ENCODE measurements at places on chromosomes 7 and 10.
A peak's percentile ranks its signal among the peaks of the same experiment; 100 is the strongest.

GRCh38 chr7:116786791-116787443 lies 75.5 kb upstream of the CAPZA2 start:
- peak; percentile 27 for DNase-seq

DNA sequence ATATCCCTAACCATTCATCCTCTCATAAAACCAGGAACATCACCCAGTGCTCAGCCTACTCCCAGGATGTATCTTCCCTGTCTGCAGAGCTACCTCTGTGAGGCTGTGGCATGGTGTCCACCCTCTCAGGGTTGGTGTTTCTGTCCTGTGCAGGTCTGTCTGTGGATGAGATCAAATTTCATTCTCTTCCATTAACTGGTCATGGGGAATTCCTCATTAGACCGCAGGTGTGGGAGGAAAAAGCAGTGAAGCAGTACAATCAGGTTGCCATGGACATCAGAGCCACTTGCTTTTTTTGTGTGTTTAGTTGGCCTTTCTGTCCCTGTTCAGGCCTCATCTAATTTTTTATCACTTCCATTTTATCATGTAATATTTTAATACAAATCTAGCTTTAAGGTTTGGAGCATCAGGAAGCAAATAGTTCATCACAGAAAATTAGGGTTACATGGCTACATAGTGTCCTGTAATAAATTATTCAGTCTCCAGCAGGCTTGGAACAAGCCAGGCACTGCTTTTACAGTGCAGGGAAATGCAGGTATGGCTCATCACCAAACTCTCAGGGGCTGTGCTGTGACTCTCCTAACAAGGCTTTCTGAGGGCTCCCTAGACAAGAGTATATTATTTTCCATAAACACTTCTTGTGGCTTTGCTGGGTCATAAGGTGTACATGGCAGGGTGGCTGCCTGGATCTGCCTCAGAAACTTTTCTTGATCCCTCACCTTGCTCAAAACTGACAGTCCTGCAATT lies 594.9 kb upstream of the IGFBP3 start:
- DNase-seq, result no peak

DNA sequence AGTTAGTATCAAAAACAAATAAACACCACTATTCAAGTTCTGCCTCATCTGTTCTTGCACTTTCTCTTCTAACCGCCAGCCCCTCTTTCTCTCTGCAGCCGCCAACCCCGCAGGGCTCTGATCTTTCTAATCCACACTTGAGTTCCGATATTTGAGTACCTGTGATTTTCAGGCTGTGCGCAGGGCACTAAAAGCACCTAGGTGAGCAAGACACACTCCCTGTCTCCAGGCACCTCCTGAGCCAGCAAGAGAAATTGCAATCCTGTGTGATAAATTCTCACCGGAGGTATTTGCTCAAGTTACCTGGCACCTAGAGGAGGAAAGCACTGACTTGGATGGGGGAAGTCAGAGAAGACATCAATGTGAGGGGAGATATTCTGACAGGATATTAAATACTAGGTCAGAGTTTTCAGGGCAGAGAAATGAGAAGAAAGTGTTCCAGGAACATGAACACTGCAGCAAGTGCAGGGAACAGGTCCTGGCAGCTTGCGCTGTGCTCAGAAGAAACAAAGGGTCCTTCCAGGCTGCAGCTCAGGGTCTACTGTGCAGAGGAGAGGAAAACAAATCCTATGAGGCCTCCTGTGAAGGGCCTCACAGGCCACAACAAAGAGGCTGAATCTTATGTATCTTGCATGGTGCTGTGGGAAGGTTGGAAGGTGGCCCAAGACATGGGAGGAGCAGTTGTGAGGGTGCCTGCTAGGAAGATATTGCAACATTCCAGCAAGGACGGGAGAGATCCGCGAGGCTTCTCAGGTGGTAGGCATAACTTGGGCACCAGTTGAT lies 568.7 kb upstream of the MGMT start:
- DNase-seq, result no peak

- DNase-seq, result no peak
Measured at GRCh38 chr7:139931190-139931934, 102.3 kb downstream of the TBXAS1 start.

- no peak for DNase-seq
Measured at GRCh38 chr10:77506517-77507200, 130.9 kb downstream of the KCNMA1 start.

GRCh38 chr10:60466267-60467201 lies 76.9 kb upstream of the ANK3 start:
- no peak for DNase-seq

DNA sequence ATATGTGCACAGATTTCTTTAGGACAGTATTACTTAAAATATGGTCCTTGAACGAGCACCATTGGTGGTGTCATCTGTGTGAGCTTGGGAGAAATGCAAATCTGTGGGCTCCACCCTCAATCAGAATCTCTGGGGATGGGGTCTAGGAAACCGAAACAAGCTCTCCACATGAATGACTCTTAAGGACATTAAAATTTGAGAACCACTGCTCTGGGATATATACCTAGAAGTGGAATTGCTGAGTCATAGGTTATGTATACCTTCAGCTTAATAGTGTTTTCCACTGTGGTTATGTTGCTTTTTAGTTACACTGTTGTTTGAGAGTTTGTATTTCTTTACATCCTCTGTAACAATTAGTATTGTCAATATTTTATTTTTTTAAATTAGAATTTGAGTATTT lies 24.0 kb downstream of the ZNRF2 start:
- DNase-seq, result peak; percentile 4

DNA sequence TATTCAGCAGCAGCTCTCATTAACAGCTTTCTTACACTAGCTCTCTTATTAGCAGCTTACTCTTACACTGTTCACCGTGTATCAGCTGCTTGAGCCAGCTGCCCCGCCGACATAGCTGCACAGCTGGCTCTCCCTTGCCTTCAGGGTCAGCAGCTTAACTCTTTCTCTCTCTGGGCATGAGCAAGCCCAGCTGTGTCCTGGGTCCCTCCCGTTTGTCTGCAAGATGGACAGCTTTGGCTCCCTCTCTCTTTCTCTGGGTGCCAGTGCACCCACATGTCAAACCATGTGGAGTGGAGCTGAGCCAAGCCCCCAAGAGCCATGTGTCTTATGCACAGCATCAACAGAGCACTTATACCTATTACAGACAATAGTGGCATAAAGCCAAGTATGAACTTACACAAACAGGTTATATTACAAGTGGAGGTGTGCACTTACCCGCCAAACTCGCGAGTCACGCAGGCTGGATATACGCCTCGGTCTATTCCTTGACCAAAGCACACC lies 35.7 kb upstream of the MTPAP start:
- peak; percentile 46 for DNase-seq

- no peak for DNase-seq
Measured at GRCh38 chr7:129434675-129435318, 565 bp downstream of the STRIP2 start.

- DNase-seq, result no peak
Measured at GRCh38 chr7:69739190-69739589, 140.9 kb downstream of the AUTS2 start.

DNA sequence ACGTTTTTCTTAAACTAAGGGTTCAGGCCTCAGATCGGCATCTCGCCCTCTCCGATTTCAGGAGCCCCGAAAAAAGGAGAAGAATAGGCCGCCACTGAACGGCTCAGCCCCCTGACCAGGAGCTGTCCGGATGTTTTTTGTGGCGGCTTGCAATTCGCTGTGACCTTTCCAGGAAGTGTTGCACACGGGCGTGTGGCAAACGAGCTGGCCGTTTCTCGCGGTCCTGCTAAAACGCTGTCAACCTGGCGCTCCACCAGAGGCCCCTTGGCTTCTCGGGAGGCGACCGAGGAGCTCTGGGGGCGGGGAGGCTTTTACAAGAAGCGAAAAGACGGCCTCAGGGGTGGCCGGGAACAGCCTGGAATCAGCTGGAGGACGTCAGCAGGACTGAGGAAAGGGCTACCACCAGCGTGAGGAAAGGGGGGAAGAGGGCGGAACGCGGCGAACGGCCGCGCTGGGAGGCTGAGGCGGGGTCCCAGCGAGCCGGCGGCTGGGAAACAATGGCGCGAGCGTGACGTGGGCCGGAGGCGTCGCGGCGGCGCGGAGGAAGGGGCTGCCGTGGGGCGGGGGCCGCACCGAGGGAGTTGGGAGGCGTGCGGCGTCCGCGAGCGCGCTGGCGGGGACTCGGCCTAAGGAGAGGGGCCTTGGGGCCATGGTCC lies 493 bp downstream of the NT5C2 start:
- no peak for DNase-seq

GRCh38 chr10:71272056-71272771 lies 46.8 kb upstream of the SLC29A3 start:
- DNase-seq, result no peak

GRCh38 chr10:113132591-113133121 lies 182.6 kb downstream of the TCF7L2 start:
- DNase-seq, result no peak

DNA sequence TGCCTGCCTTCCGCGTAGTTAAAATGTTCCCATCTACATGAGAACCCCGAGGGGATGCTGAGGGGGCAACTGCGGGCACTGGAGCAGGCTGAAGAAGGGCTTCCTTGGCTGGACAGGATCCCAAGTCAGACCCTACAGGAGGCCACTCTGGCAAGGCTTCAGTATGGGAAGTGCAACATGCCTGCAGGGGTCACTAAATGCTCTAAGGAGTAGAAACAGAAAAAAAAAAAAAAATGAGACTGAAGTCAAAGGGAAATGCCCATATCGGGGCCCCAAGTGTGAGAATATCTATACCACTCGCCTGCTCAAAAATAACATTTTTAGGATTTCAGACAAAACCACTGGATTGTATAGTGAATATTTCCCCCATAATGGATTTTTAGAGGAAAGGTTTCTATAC lies 33.5 kb downstream of the FAM204A start:
- DNase-seq, result no peak

DNA sequence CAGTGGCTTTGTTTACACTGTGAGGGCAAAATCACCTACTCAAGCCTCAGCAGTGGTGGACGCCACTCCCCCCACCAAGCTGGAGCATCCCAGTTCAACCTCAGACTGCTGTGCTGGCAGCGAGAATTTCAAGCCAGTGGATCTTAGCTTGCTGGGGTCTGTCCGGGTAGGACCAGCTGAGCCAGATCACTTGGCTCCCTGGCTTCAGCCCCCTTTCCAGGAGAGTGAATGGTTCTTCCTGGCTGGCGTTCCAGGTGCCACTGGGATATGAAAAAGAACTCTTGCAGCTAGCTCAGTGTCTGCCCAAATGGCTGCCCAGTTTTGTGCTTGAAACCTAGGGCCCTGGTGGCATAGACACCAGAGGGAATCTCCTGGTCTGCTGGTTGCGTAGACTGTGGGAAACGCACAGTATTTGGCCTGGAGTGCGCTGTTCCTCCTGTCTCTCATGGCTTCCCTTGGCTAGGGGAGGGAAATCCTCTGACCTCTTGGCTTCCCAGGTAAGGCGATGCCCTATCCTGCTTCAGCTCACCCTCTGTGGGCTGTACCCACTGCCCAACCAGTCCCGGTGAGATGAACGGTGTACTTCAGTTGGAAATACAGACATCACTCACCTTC lies 398.5 kb downstream of the ATRNL1 start:
- no peak for DNase-seq

DNA sequence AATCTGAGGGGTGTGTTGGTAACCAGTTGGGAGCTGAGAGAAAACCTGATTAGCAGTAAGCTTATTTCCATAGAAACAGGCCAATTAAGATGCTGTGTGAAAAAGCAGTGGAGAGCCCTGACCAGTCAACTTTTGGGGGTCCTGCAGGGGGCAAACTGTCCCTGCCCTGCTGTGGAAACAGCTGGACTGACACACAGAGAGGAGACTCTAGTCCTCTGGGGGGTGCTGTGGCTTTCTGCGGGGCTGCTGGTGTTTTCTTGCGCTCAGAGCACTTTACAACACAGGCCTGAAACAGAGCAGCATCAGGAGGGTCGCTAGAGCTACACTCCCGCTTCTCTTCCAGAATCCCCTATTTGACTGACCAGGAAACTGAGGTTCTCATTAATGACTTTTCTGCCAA lies 546.9 kb upstream of the GALNT17 start:
- DNase-seq, result no peak

GRCh38 chr10:27741173-27742091 lies 4.2 kb downstream of the MKX start:
- no peak for DNase-seq

DNA sequence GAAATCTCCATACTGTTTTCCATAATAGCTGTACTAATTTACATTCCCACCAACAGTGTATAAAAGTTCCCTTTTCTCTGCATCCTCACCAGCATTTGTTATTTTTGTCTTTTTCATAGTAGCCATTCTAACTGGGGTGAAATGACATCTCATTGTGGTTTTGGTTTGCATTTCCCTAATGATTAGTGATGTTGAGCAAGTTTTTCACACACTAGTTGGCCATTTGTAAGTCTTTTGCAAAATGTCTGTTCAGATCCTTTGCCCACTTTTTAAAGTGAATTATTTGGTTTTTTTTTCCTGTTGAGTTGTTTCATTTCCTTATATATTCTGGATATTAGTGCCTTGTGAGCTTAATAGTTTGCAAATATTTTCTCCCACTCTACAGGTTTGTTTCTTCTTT lies 101.0 kb upstream of the NFE2L3 start:
- no peak for DNase-seq

DNA sequence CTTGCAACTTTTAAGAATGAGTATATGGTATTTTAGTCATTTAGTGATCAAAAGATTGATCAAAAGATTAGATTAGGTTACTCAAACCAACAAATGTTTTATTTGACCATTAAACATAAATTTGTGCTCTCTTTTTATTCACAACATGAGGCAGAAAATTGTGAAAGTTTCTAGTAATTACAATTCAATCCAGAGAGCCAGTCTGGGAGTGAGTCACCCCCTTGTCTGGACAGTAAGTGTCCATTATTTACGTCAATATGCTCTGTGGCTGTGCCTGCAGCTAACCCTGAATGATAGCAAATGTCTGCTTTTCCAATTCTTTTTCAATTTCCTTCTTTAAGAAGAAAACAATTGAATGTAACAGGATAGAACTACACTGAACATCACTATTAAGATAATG lies 27.9 kb downstream of the GNG11 start:
- no peak for DNase-seq

- no peak for DNase-seq
Measured at GRCh38 chr7:33728873-33729551, 176.3 kb upstream of the BMPER start.

- no peak for DNase-seq
Measured at GRCh38 chr10:128574581-128575210, 448.5 kb upstream of the MKI67 start.

DNA sequence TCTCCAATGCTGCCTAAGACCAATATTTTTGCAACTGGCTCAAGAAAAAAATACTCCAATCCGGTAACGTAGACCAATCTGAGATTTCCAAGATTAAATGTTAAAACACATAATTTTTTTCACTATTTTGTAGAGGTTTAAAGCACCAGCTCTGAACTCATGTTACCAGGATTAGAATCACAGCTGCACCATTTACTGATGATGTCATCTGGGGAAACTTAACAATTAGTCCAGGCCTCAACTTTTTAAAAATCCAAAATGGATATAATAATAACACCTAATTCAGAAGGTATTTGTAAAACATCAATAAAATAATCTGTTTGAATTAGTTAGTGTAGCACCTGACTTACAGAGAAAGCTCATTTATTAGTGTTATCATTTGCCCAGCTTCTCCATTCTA lies 14.4 kb downstream of the PON1 start:
- no peak for DNase-seq
